ENCODE measurements at places on chromosomes 5 and 9. TPM values are rescaled to one million over a fixed set of nuclear protein-coding genes. Genes with fewer than 3 reads are reported as not detected.

CDK5RAP2 gene
- total RNA-seq, result 28.6 TPM

F2RL1 gene
- 227 TPM for total RNA-seq

FAM169A gene
- total RNA-seq, result 6.2 TPM

PHF24 gene
- 0.09 TPM for total RNA-seq

PCDHA9 gene
- not detected for total RNA-seq

BAG1 gene
- 127 TPM for total RNA-seq

FOXD4L4 gene
- total RNA-seq, result 0.13 TPM
